ENCODE measurements at places on chromosomes 16 and 17. TPM values are rescaled to one million over a fixed set of nuclear protein-coding genes. Genes with fewer than 3 reads are reported as not detected.

GRCh38 chr16:11801481-11802021 lies 4.5 kb upstream of the ZC3H7A start:
- no peaks in the 10 kb centered on the region for H3K27me3 ChIP-seq
- no peak overlapping the region for H3K27ac ChIP-seq
- no peak for DNase-seq
- H3K4me3 ChIP-seq = no peak overlapping the region
- H3K36me3 ChIP-seq = no peaks in the 10 kb centered on the region
- H3K4me1 ChIP-seq = peaks cover 7% of the 10 kb centered on the region

Gene GPR139
- not detected for polyA plus RNA-seq

DNA sequence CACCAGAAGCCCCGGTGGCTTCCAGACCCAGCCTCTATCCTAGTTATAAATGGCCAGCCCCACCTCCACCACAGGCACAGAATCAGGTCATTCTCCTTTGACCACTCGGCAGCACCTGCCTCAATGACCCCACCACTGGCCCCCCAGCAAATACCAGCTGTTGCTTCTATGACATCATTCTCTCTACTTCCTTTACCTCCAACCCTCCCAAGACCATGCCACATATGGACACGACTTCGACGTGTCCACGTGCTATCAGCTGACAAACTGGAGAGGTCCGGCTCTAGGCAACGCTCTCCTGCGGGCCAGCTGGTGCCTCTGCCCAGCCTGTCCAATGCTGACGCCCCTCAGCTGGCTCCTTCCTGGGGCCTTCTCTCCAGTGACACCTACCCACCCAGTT lies 5.9 kb downstream of the ALYREF start:
- H3K36me3 ChIP-seq = no peaks in the 10 kb centered on the region
- DNase-seq = no peak
- H3K27ac ChIP-seq = no peak overlapping the region
- no peak overlapping the region for H3K4me3 ChIP-seq
- no peaks in the 10 kb centered on the region for H3K27me3 ChIP-seq

DNA sequence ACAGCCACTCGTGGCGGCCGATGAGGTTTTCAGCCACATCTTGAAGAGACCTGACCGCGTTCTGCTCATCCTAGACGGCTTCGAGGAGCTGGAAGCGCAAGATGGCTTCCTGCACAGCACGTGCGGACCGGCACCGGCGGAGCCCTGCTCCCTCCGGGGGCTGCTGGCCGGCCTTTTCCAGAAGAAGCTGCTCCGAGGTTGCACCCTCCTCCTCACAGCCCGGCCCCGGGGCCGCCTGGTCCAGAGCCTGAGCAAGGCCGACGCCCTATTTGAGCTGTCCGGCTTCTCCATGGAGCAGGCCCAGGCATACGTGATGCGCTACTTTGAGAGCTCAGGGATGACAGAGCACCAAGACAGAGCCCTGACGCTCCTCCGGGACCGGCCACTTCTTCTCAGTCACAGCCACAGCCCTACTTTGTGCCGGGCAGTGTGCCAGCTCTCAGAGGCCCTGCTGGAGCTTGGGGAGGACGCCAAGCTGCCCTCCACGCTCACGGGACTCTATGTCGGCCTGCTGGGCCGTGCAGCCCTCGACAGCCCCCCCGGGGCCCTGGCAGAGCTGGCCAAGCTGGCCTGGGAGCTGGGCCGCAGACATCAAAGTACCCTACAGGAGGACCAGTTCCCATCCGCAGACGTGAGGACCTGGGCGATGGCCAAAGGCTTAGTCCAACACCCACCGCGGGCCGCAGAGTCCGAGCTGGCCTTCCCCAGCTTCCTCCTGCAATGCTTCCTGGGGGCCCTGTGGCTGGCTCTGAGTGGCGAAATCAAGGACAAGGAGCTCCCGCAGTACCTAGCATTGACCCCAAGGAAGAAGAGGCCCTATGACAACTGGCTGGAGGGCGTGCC lies 30.1 kb downstream of the CIITA start:
- no peaks in the 10 kb centered on the region for H3K4me1 ChIP-seq
- H3K27me3 ChIP-seq = no peaks in the 10 kb centered on the region
- no peak overlapping the region for H3K27ac ChIP-seq

DNA sequence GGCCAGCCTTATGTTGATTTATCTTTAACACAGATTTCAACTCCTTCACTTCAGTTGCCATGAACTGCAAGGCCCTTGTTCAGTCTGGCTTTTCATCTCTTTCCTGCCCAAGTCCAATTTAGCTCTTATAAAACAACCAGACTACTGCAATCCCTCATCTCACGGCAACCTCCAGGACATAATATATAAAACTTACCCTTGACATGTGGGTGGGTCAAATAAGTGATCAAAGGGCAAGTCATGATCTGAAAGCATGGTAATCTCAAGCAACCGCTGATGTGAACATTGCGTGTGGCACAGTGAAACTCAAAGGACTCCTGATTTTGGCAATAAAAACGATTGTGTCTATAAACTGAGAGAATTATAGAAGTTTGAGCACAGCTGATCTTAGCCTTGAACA lies 364.6 kb downstream of the CDH13 start:
- H3K36me3 ChIP-seq = no peaks in the 10 kb centered on the region
- H3K27ac ChIP-seq = no peak overlapping the region
- no peaks in the 10 kb centered on the region for H3K27me3 ChIP-seq
- no peak for DNase-seq

Gene TSPOAP1
- 8.3 TPM for polyA plus RNA-seq

Gene ATXN7L3
- polyA plus RNA-seq = 33.6 TPM

Gene CD7
- polyA plus RNA-seq = not detected

GRCh38 chr16:82638095-82638798 lies 11.5 kb downstream of the CDH13 start:
- no peak for DNase-seq
- no peak overlapping the region for H3K27ac ChIP-seq
- H3K4me3 ChIP-seq = no peak overlapping the region
- H3K4me1 ChIP-seq = no peaks in the 10 kb centered on the region
- no peaks in the 10 kb centered on the region for H3K27me3 ChIP-seq
- H3K36me3 ChIP-seq = no peaks in the 10 kb centered on the region

- no peaks in the 10 kb centered on the region for H3K4me1 ChIP-seq
- no peak overlapping the region for H3K27ac ChIP-seq
- no peaks in the 10 kb centered on the region for H3K36me3 ChIP-seq
- H3K4me3 ChIP-seq = no peak overlapping the region
- no peaks in the 10 kb centered on the region for H3K27me3 ChIP-seq
Measured at GRCh38 chr16:86199871-86200695, 301.1 kb downstream of the IRF8 start.

DNA sequence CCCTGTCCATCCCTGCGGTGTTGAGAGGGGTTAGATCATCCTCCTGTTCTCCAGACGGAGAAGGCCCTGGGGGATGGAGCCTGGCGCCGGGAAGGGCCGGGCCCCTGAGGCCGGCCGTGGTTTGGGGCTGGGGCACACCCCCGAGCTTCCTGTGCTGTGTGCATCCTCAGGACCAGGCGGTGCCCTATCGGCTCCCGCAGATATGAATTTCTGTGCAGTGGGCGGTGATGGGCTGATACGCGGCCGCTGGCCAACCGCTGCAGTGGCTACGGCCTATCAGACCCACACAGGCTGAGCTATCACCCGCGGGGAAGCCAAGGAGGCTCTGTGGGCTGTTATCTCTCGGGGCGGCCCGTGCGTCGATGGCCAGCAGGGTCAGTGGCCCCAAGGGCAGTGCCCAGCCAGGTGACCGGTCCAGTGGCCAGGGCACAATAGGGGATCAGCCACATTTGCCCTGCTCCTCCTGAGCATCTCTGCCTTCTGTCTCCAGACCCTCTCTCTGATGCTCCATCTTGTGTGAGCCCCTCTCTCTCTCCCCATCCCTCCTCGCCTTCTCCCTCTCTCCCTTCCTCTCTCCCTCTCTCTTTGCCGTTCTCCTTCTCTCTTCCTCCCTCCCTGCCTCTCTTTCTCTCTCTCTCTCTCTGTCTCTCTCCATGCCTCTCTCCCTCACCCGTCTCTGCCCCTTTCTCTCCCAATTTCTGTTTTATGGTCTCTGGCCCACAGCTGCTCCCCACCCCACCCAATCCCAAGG lies 38.7 kb downstream of the ZFPM1 start:
- H3K27ac ChIP-seq = no peak overlapping the region
- H3K27me3 ChIP-seq = no peaks in the 10 kb centered on the region
- DNase-seq = no peak
- H3K4me3 ChIP-seq = no peak overlapping the region
- H3K36me3 ChIP-seq = no peaks in the 10 kb centered on the region

Gene SPNS3
- not detected for polyA plus RNA-seq

GRCh38 chr16:55843105-55843395 lies 10.2 kb upstream of the CES1 start:
- H3K4me3 ChIP-seq = no peak overlapping the region
- no peaks in the 10 kb centered on the region for H3K4me1 ChIP-seq
- DNase-seq = no peak
- H3K27me3 ChIP-seq = no peaks in the 10 kb centered on the region
- H3K36me3 ChIP-seq = no peaks in the 10 kb centered on the region

- no peaks in the 10 kb centered on the region for H3K36me3 ChIP-seq
- no peak overlapping the region for H3K4me3 ChIP-seq
- H3K27me3 ChIP-seq = no peaks in the 10 kb centered on the region
- H3K27ac ChIP-seq = no peak overlapping the region
- DNase-seq = no peak
Measured at GRCh38 chr17:58572846-58573245, 58.4 kb upstream of the MTMR4 start.

GRCh38 chr17:55348749-55349354 lies 72.8 kb downstream of the MMD start:
- no peak overlapping the region for H3K4me3 ChIP-seq
- H3K36me3 ChIP-seq = no peaks in the 10 kb centered on the region
- no peak overlapping the region for H3K27ac ChIP-seq
- no peaks in the 10 kb centered on the region for H3K27me3 ChIP-seq
- peak; percentile 38 for DNase-seq
- H3K4me1 ChIP-seq = no peaks in the 10 kb centered on the region

Gene DDX52
- polyA plus RNA-seq = 8.8 TPM

- no peak for DNase-seq
- no peaks in the 10 kb centered on the region for H3K36me3 ChIP-seq
- peaks cover 6% of the 10 kb centered on the region for H3K4me1 ChIP-seq
- no peak overlapping the region for H3K4me3 ChIP-seq
Measured at GRCh38 chr16:3698941-3699340, 18.4 kb downstream of the TRAP1 start.

- no peaks in the 10 kb centered on the region for H3K36me3 ChIP-seq
- DNase-seq = no peak
- H3K4me1 ChIP-seq = no peaks in the 10 kb centered on the region
- no peaks in the 10 kb centered on the region for H3K27me3 ChIP-seq
Measured at GRCh38 chr16:57386381-57386951, 14.2 kb downstream of the CX3CL1 start.

DNA sequence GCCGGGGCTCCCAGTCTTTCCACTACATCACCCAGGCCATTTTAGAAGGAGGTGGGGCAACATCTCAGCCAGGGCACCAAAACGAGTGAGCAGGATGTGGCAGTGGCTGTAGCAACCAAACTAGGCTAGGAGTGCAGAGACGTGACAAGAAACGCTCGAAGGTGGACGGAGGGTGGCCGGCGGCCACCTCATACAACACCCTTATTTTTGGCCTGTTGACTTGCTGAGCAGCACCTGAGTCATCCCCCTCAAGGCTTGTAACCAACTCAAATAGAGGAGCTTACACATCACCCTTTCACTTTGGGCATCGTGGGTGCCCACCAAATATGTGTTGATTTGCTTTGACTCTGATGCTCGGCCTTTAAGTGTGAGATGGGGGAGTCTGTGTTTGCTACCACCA lies 23.7 kb upstream of the SOX9 start:
- H3K4me1 ChIP-seq = no peaks in the 10 kb centered on the region
- no peak overlapping the region for H3K27ac ChIP-seq
- DNase-seq = no peak
- H3K27me3 ChIP-seq = no peaks in the 10 kb centered on the region

Gene ATP2C2
- polyA plus RNA-seq = 0.10 TPM

GRCh38 chr16:1662543-1662942 lies 15.5 kb upstream of the JPT2 start:
- H3K27me3 ChIP-seq = no peaks in the 10 kb centered on the region
- no peak for DNase-seq
- H3K4me1 ChIP-seq = no peaks in the 10 kb centered on the region
- H3K27ac ChIP-seq = no peak overlapping the region
- H3K4me3 ChIP-seq = no peak overlapping the region
- no peaks in the 10 kb centered on the region for H3K36me3 ChIP-seq

DNA sequence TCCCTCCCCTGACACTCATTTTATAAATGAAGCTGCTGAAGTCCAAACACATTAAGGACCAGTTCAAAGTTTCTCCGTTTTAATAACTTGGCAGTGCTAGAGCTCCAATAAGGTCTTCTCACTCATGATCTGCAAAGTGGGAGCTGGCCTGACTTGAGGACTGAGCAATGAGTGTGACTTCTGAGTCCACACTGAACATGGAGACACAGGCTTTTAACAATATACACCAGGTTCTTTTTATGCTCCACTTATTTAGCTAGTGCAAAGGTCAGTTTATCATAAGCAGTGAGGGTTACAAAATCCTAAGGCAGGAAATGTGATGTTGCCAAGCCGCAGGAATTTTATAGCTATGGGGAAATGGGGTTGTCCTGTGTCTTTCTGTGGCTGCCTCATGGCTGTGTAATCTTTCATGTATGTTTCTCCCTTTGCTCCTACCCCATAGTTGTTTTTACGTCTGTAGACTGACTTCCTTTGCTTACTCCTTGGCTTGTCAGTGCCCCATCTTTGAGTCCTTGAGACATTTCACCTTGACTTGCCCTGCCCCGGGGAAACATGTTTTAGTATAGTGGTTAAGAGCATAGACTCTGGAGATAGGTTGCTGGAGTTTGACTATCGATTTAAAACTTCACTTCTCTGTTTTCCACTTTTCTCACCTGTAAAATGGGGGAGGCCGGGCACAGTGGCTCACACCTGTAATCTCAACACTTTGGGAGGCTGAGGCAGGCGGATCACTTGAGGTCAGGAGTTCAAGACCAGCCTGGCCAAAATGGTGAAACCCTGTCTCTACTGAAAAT lies 12.2 kb upstream of the MMD start:
- no peak overlapping the region for H3K4me3 ChIP-seq
- no peaks in the 10 kb centered on the region for H3K27me3 ChIP-seq
- H3K27ac ChIP-seq = no peak overlapping the region
- H3K36me3 ChIP-seq = no peaks in the 10 kb centered on the region

Gene DNASE1L2
- polyA plus RNA-seq = not detected

GRCh38 chr17:44074231-44074910 lies 3.8 kb downstream of the G6PC3 start:
- H3K4me3 ChIP-seq = no peak overlapping the region
- H3K27me3 ChIP-seq = no peaks in the 10 kb centered on the region
- H3K27ac ChIP-seq = no peak overlapping the region
- H3K36me3 ChIP-seq = no peaks in the 10 kb centered on the region

- H3K27me3 ChIP-seq = no peaks in the 10 kb centered on the region
- no peak overlapping the region for H3K4me3 ChIP-seq
- DNase-seq = no peak
- no peaks in the 10 kb centered on the region for H3K4me1 ChIP-seq
- H3K36me3 ChIP-seq = no peaks in the 10 kb centered on the region
Measured at GRCh38 chr16:28062847-28063521, 530 bp downstream of the GSG1L start.

Data from ovary (tissue), 10 donors.